ENCODE measurements at places on chromosomes 12 and 14. TPM values are rescaled to one million over a fixed set of nuclear protein-coding genes. Genes with fewer than 3 reads are reported as not detected.

ADGRD1 gene
- total RNA-seq: 0.46 TPM

ARG2 gene
- 59.7 TPM for total RNA-seq

DENND5B gene
- 18.7 TPM for total RNA-seq

FAM181A gene
- 1.1 TPM for total RNA-seq

CLEC1A gene
- total RNA-seq: not detected

CCDC197 gene
- total RNA-seq: not detected

CYP27B1 gene
- 0.97 TPM for total RNA-seq

- no peak overlapping the region for H3K27ac ChIP-seq
- DNase-seq: no peak
Measured at GRCh38 chr14:75495882-75496281, 26.4 kb upstream of the BATF start.

- H3K27me3 ChIP-seq: no peaks in the 10 kb centered on the region
- no peak overlapping the region for H3K27ac ChIP-seq
- DNase-seq: no peak
- no peak overlapping the region for H3K4me3 ChIP-seq
- H3K4me1 ChIP-seq: no peaks in the 10 kb centered on the region
- no peaks in the 10 kb centered on the region for H3K36me3 ChIP-seq
Measured at GRCh38 chr12:5390174-5390799, 41.6 kb upstream of the NTF3 start.

DNA sequence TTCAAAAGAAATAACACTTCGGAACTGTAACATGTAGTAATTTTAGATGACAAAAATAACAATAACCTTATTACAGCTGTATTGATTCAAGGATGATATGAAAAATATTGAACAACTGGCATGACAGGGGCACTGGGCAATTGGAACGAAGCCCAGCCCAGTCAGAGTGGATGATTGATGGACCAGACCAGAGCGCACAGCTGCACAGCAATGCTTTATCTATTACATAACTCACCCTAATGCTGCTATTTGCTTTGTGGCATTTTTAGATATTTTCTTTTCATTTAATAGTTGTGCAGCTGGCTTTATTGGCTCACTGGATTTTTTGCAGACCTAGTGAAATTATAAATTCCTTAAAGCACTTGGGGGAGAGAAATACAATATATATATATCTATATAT lies 26.9 kb upstream of the FERMT2 start:
- H3K4me1 ChIP-seq: no peaks in the 10 kb centered on the region
- H3K4me3 ChIP-seq: no peak overlapping the region
- H3K27me3 ChIP-seq: no peaks in the 10 kb centered on the region
- H3K36me3 ChIP-seq: no peaks in the 10 kb centered on the region
- no peak overlapping the region for H3K27ac ChIP-seq

DNA sequence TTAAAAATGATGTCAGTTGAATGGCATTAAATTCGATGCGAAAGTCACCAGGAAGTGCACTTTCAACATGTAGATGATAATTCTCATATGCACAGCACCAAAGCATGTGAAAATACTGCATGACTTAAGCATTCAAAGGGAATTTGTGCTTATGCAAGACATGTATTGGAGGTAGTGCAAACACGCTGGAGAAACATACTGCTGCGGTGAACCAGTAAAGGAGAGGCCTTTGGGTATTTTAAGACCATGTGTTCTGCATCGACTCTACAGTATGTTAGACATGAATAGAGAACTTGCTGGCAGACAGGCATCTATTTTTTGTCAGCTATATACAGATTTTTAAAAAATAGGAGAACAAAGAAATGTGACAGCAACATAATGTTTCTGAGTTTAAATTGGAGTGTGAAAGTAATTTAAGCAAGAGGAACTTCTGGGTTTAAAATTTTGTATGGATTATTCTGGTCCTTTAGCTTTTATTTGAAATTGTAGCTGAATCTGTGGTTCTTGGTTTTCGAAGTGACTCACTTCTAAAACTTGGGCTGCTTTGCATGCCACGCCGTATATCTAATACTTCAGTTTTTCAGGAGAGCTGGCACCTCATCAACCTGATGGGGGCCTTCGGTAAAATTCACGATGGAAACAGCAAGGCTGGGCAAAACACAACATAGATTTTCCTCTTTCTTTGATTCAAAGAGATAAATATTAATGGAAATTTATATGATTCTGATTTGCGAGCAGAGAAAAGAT lies 408.7 kb downstream of the APAF1 start:
- no peaks in the 10 kb centered on the region for H3K27me3 ChIP-seq
- H3K4me3 ChIP-seq: no peak overlapping the region
- no peak for DNase-seq
- no peak overlapping the region for H3K27ac ChIP-seq
- no peaks in the 10 kb centered on the region for H3K4me1 ChIP-seq
- no peaks in the 10 kb centered on the region for H3K36me3 ChIP-seq

GRCh38 chr12:3974883-3975282 lies 101.7 kb upstream of the PARP11 start:
- H3K4me1 ChIP-seq: 0 out of 2 replicates have a peak, but pooled peaks cover 9% of the 10 kb centered on the region
- DNase-seq: no peak
- no peaks in the 10 kb centered on the region for H3K36me3 ChIP-seq
- no peak overlapping the region for H3K4me3 ChIP-seq
- peaks cover 13% of the 10 kb centered on the region for H3K27me3 ChIP-seq

- no peak overlapping the region for H3K4me3 ChIP-seq
- no peak overlapping the region for H3K27ac ChIP-seq
- DNase-seq: no peak
- no peaks in the 10 kb centered on the region for H3K27me3 ChIP-seq
- H3K4me1 ChIP-seq: no peaks in the 10 kb centered on the region
Measured at GRCh38 chr14:99055816-99056215, 216.2 kb downstream of the BCL11B start.

DNA sequence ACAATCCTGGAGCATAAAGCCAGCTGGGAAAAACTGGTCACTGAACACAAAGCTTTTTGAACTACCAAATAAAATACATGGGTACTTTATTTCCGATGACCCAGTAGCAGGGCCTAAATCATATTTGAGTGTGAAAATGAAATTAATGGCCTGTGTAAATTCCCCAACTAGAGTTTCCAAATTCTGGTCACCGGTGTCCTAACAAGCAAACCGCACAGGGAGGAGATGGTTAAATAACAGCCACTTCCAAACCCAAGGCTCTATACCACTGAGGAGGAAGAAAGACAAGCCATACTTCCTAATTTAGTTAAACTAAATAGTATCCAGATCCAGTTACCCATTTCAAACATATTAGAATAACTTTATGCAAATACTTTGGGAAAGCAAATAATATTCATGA lies 40.1 kb upstream of the DUSP6 start:
- DNase-seq: no peak
- H3K27me3 ChIP-seq: no peaks in the 10 kb centered on the region
- H3K27ac ChIP-seq: peak overlapping the region; percentile 75
- H3K36me3 ChIP-seq: no peaks in the 10 kb centered on the region
- H3K4me1 ChIP-seq: peaks cover 73% of the 10 kb centered on the region

DNA sequence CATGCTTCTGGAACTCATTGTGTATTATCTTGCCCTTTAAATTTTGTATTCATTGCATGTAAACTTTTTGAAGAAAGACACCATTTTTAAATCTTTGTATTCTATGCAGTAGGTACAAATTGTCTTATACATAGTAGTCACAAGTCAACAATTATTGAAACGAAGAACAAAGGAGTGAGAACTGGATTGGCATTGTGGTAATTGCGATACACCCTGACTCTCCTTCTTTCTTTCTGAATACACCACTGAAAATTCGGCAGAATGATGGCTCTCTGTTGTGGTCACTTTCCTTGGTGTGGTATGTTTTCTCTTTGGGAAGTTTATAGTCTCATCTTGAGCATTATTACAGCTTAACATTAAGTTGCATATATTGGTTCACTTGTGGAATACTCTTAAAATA lies 34.1 kb downstream of the SLC16A7 start:
- H3K36me3 ChIP-seq: no peaks in the 10 kb centered on the region
- no peak overlapping the region for H3K27ac ChIP-seq
- no peaks in the 10 kb centered on the region for H3K4me1 ChIP-seq
- DNase-seq: no peak
- H3K4me3 ChIP-seq: no peak overlapping the region

GRCh38 chr12:452667-453210 lies 7.0 kb upstream of the B4GALNT3 start:
- peaks cover 2% of the 10 kb centered on the region for H3K27me3 ChIP-seq
- H3K27ac ChIP-seq: no peak overlapping the region
- H3K36me3 ChIP-seq: no peaks in the 10 kb centered on the region
- no peak overlapping the region for H3K4me3 ChIP-seq
- no peak for DNase-seq

GRCh38 chr12:118870551-118870950 lies 110.8 kb upstream of the SRRM4 start:
- H3K4me3 ChIP-seq: no peak overlapping the region
- no peaks in the 10 kb centered on the region for H3K4me1 ChIP-seq
- H3K27me3 ChIP-seq: no peaks in the 10 kb centered on the region
- H3K27ac ChIP-seq: no peak overlapping the region
- no peak for DNase-seq

- no peaks in the 10 kb centered on the region for H3K27me3 ChIP-seq
- peaks cover 12% of the 10 kb centered on the region for H3K4me1 ChIP-seq
- H3K4me3 ChIP-seq: no peak overlapping the region
- H3K36me3 ChIP-seq: no peaks in the 10 kb centered on the region
- H3K27ac ChIP-seq: no peak overlapping the region
Measured at GRCh38 chr14:71242237-71242748, 335.0 kb downstream of the PCNX1 start.

- peaks cover 2% of the 10 kb centered on the region for H3K36me3 ChIP-seq
- peak overlapping the region; percentile 92 for H3K4me3 ChIP-seq
- peak; percentile 23 for DNase-seq
- H3K27me3 ChIP-seq: no peaks in the 10 kb centered on the region
Measured at GRCh38 chr14:55580470-55581341, 699 bp downstream of the KTN1 start.

- H3K27ac ChIP-seq: no peak overlapping the region
- 0 out of 2 replicates have a peak, but pooled peaks cover 5% of the 10 kb centered on the region for H3K4me1 ChIP-seq
- no peak for DNase-seq
- peaks cover 8% of the 10 kb centered on the region for H3K36me3 ChIP-seq
Measured at GRCh38 chr12:45336331-45336730, 120.4 kb downstream of the ANO6 start.

DNA sequence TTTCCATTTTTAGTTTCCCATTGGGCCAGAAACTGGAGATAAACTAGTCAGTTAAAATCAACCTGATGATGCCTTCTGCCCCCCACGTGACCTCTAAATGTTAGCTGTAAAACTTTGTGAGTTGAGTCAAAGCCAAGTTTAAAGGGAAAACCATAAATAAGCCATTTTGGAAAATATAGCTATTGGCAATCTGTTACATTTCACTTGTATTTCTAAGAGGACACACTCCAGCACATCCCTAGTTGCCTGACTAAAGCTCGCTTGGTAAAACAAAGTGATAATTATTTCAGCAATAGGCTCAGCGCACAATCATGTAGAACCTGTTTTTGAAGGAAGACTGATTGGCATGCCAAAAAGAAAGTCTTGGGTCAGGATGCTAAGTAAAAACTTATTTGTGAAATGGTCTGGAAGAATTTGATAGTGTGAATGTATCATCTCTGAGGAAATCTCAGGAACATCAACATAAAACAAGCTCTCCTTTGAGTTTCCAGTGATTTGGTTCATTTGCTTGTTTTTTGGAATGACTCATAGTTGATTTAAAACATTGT lies 49.2 kb upstream of the AEBP2 start:
- H3K27ac ChIP-seq: no peak overlapping the region
- H3K4me3 ChIP-seq: no peak overlapping the region
- no peak for DNase-seq
- H3K27me3 ChIP-seq: no peaks in the 10 kb centered on the region

DNA sequence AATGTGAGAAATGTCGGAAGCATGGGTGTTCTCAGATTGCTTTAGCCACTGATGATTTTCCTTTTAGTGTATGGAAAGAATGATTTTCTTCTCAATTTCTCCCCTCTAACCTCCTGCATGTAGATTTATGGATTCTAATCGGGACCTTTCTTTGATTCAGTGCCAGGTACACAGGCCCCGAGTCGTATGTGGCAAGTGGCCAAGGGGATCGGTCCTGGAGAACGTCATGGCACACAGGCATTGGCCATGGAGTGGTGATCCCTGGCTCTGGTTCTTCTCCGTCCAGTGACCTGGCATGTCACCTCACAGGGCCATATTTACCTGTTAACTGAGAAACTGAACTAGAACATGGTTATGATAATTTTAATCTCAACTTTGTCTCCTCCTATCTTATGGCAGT lies 58.1 kb downstream of the ETV6 start:
- no peak overlapping the region for H3K27ac ChIP-seq
- no peak overlapping the region for H3K4me3 ChIP-seq
- no peaks in the 10 kb centered on the region for H3K27me3 ChIP-seq
- H3K36me3 ChIP-seq: no peaks in the 10 kb centered on the region
- DNase-seq: no peak

GRCh38 chr12:71108355-71108754 lies 49.4 kb downstream of the TSPAN8 start:
- H3K4me3 ChIP-seq: no peak overlapping the region
- DNase-seq: no peak
- peaks cover 10% of the 10 kb centered on the region for H3K4me1 ChIP-seq
- H3K27me3 ChIP-seq: no peaks in the 10 kb centered on the region
- H3K27ac ChIP-seq: no peak overlapping the region
- no peaks in the 10 kb centered on the region for H3K36me3 ChIP-seq

DNA sequence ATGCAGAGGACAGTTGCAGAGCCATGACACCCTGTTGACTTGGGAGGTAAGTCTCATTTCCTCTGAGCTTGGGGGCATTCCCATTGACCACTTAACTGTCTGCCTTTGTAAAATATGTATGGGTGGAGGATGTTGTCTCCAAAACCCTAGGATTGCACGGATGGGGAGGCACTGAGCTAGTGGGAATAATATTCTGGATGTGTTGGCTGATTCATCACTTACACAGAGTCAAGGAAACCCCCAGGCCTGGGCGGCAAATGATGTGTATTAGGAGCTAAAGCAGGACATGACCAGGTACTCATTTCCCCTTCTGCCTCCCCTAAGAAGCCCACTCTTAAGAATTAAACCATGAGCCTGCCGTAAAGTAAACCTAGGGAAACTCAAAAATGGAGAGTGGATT lies 319.4 kb downstream of the VRK1 start:
- H3K27ac ChIP-seq: no peak overlapping the region
- no peaks in the 10 kb centered on the region for H3K27me3 ChIP-seq
- no peaks in the 10 kb centered on the region for H3K36me3 ChIP-seq
- no peak overlapping the region for H3K4me3 ChIP-seq
- no peaks in the 10 kb centered on the region for H3K4me1 ChIP-seq

- H3K4me3 ChIP-seq: no peak overlapping the region
- no peak overlapping the region for H3K27ac ChIP-seq
- no peak for DNase-seq
- no peaks in the 10 kb centered on the region for H3K36me3 ChIP-seq
- H3K27me3 ChIP-seq: no peaks in the 10 kb centered on the region
Measured at GRCh38 chr14:68047906-68048305, 228.3 kb downstream of the RAD51B start.

DNA sequence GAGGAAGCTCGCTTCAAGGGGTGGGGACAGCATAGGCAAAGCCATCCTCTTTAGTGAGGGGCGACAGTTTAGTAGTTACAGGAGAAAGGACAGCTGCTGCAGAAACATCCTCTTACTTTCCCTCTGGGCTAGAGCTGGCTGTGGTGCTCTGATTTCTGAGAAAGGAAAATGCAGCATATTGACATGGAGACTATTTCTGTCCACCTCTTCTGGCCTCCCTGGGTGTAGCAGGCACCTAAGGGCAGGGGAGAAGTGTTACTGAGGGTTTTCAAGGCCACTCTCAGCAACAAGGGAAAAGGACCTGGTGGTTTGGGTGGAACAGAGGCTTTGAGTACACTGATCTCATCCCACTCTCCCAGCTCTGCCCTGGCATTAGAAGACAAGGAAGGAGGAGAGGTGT lies 40.0 kb upstream of the CTDSP2 start:
- H3K36me3 ChIP-seq: no peaks in the 10 kb centered on the region
- H3K4me1 ChIP-seq: peaks cover 30% of the 10 kb centered on the region
- no peak overlapping the region for H3K4me3 ChIP-seq
- no peak for DNase-seq
- H3K27me3 ChIP-seq: peaks cover 9% of the 10 kb centered on the region

All from HepG2 (cell line).